Calu3 (cell line): ENCODE measurements at places on chromosomes 11 and 22.

DNA sequence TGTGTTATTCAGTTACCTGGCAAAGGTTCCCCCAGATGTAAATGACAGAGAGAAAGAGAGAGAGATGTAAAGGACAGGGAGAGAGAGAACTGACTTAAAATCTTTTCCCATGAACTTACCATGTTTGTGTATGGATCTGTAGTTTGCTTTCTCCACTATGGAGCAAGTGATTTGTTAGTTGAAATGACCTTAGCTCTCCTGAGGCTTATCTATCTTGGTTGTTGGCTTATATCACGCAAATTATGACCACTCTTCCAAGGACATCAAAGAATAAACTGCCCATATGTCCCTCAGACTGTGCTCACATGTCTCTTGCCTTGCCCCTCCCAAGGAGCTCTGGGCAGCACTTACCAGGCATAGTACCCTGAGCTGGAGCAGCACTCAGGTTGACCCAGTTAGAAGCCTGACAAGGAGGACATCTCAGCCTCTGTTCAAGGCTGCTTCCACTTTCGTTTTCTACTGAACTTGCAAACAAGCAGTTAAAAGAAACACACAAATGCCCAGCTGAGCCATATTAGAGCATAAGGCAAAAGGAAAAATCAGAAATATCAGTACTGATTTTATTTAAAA, 95.3 kb upstream of the RCN1 start:
- no peak for DNase-seq

GRCh38 chr11:76972051-76972450, 62.1 kb upstream of the B3GNT6 start:
- no peak for DNase-seq

DNA sequence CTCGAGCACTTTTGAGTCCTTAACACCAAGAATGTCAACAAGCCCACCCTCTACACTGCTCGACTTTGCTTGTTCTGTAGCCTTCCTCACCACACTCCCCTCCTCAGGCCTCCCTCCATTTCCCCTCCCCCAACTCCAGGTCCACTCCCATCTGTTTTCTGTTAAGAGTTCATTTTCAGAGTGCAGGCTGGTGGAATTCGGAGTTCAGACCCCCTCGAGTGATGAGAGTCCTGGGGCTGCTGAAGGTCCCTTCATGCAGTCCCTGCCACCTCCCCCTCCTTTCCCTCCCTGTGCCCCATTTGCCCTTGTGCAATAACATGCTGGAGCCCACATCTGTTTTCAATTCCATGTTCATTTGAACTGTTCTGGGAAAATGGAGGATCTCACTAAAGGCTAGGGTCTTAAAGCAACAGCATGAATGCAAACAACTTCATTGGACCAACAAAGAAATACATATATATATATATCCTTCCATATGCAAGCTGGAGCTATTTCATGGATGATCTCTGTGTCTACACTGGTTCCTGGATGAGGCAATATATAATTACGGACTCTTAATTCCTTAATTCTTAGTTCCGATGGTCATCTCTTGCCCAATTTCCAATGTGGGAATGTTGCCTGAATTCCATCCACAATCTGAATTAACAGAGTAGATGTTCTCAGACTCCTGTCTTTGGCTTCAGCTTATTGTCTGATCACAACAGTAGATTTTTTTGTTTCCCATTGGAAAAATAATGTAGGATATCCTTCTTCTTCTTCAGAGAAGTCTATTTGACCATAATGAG, 340.4 kb downstream of the ETS1 start:
- no peak for DNase-seq

- DNase-seq: peak; percentile 76
Observed at GRCh38 chr11:116276051-116277044, 496.4 kb downstream of the BUD13 start.

DNA sequence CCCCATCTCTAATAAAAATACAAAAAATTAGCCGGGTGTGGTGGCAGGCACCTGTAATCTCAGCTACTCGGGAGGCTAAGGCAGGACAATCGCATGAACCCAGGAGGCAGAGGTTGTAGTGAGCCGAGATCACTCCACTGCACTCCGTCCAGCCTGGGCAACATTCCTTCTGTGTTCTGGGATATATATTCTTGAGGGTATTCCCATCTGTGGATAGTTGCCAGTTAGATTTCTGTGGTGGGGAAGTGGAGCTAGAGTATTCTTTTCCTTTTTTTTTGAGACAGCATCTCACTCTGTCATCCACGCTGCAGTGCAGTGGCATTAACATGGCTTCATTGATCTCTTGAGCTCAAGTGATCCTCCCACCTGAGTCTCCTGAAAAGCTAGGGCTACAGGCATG, 9.1 kb upstream of the ZNF74 start:
- no peak for DNase-seq

- no peak for DNase-seq
Observed at GRCh38 chr11:75900848-75901247, 85.8 kb downstream of the UVRAG start.

GRCh38 chr22:40782521-40782920, 36.6 kb downstream of the SLC25A17 start:
- no peak for DNase-seq
